ENCODE measurements at places on chromosomes 2 and 18.

GRCh38 chr2:234479465-234479864, 17.4 kb downstream of the ARL4C start:
- no peak for DNase-seq

DNA sequence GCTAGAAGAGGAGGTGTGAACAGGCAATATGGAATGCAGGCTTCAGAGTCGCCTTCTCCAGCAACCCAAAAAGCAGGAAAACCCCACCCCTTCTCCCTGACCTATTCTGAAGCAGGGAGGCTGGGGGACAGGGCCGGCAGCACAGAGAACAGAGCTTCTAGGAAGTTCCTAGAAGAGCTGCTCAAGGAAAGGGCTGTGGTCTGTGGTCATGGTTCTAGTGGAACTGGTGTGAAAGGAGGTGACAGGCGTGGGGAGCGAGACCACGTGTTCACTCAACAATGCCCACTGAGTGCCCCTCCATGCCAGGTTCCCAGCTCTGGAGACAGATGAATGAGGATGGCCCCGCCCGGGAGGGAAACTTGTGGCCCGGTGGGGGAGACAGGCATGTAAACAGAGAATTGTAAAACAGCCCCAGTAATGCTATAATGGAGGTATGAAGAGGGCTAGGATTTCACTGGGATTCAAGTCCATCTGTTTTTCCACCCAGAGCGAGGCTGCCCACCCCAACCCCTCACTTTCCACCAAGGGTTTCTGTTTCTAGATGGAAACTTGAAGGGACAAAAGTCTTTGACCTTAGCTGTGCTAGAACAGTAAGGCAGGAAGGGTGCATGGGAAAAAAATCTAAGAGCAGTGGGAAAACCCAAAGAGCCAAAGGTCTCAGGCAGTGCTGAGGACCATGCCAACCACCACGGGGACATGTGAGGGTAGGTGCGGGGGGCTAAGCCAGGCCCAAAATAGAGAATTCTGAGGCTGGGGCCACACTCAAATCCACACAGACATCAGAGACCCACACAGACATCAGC, 71.8 kb downstream of the TNS1 start:
- no peak for DNase-seq

- DNase-seq = peak; percentile 63
Observed at GRCh38 chr2:235106874-235107639, 155.2 kb downstream of the SH3BP4 start.

- DNase-seq = no peak
Observed at GRCh38 chr2:191615596-191615995, 62.3 kb upstream of the NABP1 start.

DNA sequence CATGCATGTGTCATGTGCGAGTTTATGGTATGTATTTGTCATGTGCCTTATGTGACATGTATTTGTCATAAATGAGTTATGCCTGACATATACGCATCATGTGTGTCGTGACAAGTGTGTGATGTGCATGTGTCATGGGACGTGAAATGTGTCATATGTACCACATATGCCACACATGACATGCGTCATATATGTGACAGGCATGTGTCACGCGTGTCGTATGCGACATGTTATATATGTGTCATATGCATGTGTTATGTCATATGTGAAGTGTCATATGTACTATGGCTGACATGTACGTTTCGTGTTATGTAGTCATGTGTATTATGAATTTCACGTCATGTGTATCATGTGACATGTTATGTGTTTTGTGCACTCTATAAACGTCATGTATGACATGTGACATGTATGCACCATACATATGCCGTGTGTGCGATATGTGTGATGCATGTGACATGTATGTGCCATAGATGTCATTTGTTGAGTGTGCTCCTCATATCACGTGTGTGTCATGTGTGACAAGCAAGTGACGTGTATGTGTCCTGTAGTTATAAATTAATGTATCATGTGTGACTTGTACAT, 2152.3 kb upstream of the PIK3C3 start:
- no peak for DNase-seq

- DNase-seq = no peak
Observed at GRCh38 chr2:11073251-11073650, 82.0 kb upstream of the SLC66A3 start.

- DNase-seq = no peak
Observed at GRCh38 chr2:149080971-149081370, 42.5 kb downstream of the LYPD6B start.

DNA sequence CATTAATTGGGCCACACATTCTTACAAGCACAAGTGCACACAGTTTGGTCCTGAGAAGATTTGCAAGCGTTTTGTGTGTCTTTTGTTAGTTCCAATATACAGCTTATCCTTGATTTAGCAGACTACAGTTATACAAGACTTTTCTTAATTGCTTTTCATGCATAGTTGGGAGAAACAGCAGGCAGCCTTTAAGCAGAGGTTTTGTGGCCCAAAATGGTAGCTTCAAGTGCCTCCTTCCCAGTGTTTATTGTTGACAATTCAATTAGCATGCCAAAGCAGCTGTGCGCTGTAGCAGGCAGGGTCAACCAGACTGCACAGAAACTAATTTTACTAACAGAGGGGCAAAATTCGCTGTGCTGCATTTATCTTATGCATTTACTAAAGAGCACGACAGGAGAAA, 47.5 kb downstream of the FRZB start:
- DNase-seq = no peak

GRCh38 chr2:218927876-218928275, 31.6 kb upstream of the CDK5R2 start:
- DNase-seq = no peak

DNA sequence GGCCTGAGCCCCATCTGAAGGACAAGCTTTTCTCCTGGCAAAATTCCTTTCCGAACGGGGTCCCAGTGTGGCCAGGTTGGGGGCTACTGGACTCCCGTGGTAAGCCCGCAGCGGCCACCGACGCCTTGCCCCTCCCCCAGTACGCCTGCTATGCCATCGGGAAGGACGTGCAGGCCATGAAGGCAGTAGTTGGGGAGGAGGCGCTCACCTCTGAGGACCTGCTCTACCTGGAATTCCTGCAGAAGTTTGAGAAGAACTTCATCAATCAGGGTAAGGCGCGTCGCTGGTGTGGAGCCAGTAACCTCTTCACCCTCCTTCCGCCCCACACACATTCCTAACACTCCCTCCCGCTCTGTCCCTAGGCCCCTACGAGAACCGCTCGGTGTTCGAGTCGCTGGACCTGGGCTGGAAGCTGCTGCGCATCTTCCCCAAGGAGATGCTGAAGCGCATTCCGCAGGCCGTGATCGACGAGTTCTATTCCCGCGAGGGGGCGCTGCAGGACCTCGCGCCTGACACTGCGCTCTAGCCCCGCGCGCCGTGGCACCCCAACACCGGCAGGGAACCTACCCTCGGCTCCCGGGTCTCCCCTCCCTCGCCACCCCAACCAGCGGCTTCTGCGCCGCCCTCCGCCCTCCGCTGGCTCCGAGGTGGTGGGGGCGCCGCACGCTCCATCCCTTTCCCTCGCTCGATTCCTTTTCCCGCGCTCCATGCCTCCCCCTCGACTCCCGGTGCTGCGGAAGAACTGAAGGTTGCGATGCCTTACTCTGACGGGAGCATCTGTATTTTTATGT, 13.6 kb upstream of the ANKRD53 start:
- DNase-seq = no peak

DNA sequence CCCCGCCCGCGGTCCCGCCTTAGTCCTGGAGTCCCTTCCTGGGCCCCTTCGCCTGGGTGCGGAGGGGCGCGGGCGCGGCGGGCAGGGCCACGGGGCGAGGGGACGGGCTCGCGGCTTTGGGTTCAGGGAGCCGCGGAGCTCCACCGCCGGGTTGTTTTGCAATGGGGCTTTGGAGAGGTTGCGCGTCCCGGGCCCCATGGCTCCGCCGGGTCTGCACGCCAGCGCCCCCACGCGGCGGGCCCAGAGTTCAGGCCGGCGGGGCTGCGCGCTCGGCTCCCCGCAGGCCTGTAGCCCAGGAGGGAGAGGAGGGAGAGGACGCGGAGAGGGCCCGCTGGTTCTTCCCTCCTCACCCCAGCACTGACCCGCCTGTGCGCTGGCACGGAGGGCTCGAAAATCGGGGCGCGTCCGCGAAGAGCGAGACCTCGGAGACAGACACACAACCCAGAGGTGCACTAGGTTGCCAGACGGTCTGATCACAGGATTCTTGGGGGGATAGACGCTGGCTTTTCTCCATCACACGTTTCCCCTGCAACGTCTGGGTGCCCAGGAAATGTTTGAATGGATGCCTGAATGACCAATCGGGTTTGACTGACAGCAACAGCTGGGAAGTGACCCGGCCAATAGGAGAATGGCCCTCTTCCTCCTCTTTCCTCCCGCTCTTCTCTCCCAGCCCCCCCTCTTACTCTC, 4.9 kb upstream of the SIX2 start:
- no peak for DNase-seq

DNA sequence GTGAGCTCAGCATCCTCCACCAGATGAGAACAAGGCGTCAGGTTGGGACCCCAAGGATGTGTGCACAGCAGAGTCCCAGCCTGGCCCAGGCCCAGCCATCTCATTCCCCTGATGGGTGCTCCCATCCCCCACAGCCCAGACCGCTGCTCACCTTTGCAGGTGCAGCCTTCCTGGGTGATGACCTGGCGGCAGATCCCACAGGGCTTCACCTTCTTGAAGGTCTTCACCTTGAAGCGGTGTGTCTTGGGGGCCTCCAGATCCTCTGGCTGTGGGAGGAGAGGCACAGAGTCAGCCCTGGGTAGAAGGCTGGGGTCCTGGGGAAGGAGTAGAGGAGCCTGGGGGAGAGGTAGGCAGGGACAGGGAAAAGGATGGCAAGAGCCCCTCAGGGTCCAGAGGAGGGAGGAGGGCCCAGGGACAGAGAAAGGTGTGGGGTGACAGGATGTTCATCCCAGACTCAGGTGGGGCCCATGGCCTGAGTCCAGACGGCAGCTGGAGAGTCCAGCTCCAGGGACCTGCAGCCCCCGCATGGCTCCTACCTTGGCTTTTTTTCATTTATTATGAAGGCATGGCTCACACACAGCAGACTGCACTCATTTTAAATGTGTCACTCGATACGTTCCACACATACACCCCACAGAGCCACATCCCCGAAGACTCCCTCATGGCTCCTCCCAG, 11.9 kb downstream of the TNS1 start:
- DNase-seq = no peak

DNA sequence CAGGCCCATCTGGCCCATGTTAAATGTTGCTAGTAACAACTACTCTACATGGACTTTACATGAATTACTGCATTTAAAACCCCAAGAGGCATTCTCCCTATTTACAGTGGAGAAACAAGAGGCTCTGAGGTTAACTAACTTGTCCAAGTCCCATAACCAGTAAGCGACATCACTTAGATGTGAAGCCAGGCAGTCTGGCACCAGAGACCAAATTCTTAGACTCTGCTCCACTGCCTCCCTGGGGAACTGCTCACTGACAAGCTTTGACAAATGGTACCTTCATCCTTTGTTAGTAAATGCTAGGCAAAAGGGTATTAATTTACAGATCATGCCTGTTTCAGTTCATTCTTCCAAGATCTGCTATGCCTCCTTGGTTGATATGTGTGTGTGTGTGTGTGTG, 124.8 kb downstream of the AFF3 start:
- DNase-seq = no peak

DNA sequence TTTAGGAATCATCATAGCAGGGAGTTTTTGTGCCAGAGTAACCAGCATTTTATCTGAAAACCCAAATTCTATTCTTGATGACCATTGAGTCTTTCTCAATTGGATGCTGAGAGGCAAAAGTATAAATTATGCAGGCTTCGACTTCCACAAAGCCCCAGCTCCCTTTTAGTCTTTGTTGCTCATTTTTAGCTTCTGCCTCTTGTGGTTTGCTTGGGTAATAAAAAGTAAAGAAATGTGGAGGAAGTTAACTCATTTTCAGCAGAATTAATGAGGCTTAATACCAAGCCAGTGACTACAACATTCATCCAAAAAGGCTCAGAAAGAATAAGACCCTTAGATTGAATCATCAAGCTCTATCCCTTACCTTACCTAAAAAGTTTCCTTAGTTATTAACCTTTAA, 18.6 kb downstream of the ERMN start:
- DNase-seq = no peak

- no peak for DNase-seq
Observed at GRCh38 chr2:182933629-182934028, 67.2 kb upstream of the FRZB start.

- no peak for DNase-seq
Observed at GRCh38 chr2:158529379-158530259, 72.9 kb downstream of the PKP4 start.

DNA sequence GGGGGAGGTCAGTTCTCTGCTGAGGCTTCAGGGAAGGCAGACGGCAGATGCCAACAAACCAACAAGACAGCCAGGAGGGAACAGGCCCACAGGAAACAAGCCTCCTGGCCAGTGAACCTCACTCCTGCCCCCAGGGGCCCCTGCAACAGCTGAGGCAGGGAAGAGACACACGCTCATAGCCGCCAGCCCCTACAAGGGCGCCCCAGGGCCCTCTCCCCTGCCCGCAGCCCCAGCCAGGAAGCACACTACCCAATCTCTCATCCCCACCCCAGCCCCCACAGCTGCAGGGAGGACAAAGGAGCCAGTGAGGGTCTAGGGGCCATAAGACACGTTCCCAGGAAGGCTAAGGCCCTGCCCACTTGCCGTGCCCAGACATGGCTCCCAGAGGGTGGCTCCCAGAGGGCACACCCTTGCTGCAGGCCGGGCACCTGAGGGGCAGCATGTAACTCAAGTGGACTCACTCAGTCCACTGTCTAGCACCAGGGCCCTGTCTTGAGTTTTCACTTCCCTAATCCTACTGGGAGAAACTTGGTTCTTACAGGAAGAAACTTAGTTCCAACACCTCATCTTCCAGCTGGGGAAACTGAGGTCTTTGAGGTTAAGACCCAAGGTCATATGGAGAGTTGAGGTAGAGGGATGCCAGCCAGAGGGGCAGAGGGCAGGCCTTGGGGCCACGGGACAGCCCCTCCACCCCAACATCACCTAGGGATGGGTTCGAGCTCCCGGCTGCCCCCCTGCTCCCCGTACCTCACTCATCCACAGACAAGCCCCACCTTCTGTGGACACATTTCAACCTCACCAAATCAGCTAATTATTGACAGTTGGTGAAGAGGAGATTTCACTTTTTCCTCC, 37.3 kb downstream of the EMX1 start:
- DNase-seq = no peak

GRCh38 chr2:98383166-98383565, 36.9 kb downstream of the CNGA3 start:
- DNase-seq = no peak

DNA sequence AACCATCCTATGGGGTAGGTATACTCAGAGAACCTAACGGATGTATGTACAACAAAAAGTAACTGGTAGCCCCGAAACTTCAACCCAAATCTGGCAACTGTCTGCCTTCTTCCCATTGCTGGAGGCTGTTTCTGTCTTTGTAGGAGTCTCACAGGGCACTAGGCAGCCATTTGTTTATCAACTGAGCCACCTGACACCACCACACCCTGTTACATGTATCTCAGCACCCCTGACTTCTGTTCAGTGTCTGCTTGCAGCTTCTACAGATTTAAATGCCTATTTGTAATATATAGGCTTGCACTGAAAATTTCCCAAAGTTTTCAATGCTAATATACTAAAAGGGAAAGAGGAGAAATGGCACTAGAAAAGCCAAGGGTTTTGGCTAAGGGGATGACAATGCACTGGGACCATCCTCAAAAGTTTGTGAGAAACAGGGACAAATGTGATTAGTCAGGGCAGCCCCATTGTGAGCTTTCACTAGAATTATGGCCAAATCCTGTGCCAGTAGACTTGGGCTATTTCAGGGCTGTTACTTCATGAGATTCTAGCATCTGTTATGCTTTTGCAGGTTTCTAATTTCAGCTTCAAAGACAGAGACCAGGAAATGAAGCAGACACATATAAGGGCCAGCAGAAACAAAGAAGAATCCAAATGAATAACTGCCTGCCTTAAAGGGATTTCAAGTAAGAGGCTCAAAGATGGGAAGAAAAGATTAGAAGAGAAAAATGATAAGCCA, 103.3 kb downstream of the MYO5B start:
- no peak for DNase-seq
